ENCODE measurements at places on chromosomes 16 and 17. TPM values are rescaled to one million over a fixed set of nuclear protein-coding genes. Genes with fewer than 3 reads are reported as not detected.

AOC2 gene
- 2.6 TPM for total RNA-seq

SDK2 gene
- 1.4 TPM for total RNA-seq

CDRT15L2 gene
- not detected for total RNA-seq

KRT33A gene
- total RNA-seq, result not detected

SCNN1B gene
- total RNA-seq, result not detected

SAMD14 gene
- 5.8 TPM for total RNA-seq

CIBAR2 gene
- total RNA-seq, result not detected

TEDC2 gene
- total RNA-seq, result 0.70 TPM
